Activated naive CD4-positive, alpha-beta T cell treated with anti-CD3 and anti-CD28 coated beads for 36 hours (primary cell): ENCODE measurements at places on chromosomes 3 and 15. TPM values are rescaled to one million over a fixed set of nuclear protein-coding genes. Genes with fewer than 3 reads are reported as not detected.

Gene FEZF2
- not detected for total RNA-seq

Gene DLL4
- total RNA-seq, result not detected

Gene THPO
- not detected for total RNA-seq

Gene PRRT3
- total RNA-seq, result 6.7 TPM

GRCh38 chr3:121663171-121663847 is 2.6 kb upstream of the HCLS1 start:
- H3K36me3 ChIP-seq, result peaks cover 31% of the 10 kb centered on the region
- DNase-seq, result no peak
- no peak overlapping the region for H3K4me3 ChIP-seq
- peaks cover 28% of the 10 kb centered on the region for H3K4me1 ChIP-seq

- H3K4me3 ChIP-seq, result no peak overlapping the region
- H3K27me3 ChIP-seq, result no peaks in the 10 kb centered on the region
- H3K27ac ChIP-seq, result no peak overlapping the region
- peaks cover 25% of the 10 kb centered on the region for H3K36me3 ChIP-seq
These were observed 68.8 kb upstream of the ZNF148 start for GRCh38 chr3:125443923-125444322.

DNA sequence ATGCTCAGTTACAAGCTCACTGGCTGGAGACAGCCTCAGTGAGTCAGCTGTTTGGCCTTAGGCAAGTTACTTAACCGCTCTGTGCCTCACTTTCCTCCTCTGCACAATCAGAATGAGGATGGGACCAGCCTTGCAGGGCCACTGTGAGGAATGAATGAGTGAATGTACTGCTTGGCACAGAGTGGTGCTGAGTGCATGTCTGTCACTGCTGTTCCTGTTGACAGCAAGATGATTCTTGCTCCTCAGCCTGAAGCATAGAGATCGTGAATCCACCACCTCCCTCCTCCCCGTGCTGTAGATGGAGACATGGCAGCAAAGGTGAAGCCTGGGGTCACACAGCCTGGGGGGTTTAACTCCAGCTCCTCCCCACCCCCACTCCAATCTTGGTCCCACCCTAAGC is 14.6 kb upstream of the GRIP2 start:
- DNase-seq, result no peak
- H3K4me3 ChIP-seq, result no peak overlapping the region
- peaks cover 9% of the 10 kb centered on the region for H3K4me1 ChIP-seq
- H3K36me3 ChIP-seq, result no peaks in the 10 kb centered on the region
- peaks cover 46% of the 10 kb centered on the region for H3K27me3 ChIP-seq
- H3K27ac ChIP-seq, result no peak overlapping the region

DNA sequence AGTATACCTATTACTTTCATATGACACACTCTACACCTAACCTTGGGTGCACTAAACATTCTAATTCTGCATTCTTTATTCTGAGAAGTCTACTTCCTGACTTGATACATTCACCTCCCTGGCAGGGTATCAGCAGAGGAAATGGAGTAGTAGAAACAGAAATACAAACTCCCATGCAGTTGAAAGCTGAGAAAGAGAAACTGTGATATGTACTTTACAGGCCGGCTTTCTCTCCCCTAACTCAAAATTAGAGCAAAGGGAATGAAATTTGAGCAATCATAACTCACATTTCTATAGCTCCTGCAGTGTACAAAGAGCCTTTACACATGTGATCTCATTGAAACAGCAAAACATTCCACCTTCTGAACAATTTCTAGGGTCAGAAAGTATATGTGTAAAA is 135.5 kb upstream of the COL8A1 start:
- H3K27me3 ChIP-seq, result no peaks in the 10 kb centered on the region
- H3K27ac ChIP-seq, result no peak overlapping the region
- H3K4me3 ChIP-seq, result no peak overlapping the region
- no peaks in the 10 kb centered on the region for H3K36me3 ChIP-seq
- no peak for DNase-seq

DNA sequence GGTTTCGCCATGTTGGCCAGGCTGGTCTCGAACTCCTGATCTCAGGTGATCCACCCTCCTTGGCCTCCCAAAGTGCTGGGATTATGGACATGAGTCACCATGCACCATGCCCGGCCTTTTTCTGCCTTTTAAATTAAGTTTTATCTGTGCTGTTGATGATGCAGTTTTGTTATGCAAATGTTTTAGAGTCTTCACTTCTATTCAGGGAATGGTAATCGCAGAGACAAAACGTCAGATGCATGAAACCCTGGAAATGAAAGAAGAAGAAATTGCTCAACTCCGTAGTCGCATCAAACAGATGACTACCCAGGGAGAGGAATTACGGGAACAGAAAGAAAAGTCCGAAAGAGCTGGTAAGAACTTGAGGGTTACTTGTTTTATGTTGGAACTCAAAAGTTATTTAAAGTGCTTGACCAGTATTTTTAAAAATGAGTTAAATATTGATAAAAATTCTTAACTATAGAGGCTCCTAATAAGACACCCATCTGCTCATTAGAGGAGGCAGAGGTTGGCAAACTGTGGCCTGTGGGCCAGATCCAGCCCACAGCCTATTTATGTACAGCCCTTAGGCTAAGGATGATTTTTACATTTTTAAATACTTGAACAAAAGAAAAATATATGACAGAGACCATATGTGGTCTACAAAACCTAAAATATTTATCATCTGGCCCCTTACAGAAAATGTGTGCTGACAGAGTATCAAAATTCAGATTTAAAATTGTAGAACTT is 127.8 kb upstream of the LRRFIP2 start:
- H3K4me3 ChIP-seq, result no peak overlapping the region
- H3K36me3 ChIP-seq, result peaks cover 37% of the 10 kb centered on the region
- peaks cover 16% of the 10 kb centered on the region for H3K4me1 ChIP-seq
- no peak for DNase-seq

- H3K36me3 ChIP-seq, result peaks cover 10% of the 10 kb centered on the region
- H3K27me3 ChIP-seq, result peaks cover 7% of the 10 kb centered on the region
- H3K27ac ChIP-seq, result no peak overlapping the region
- no peak overlapping the region for H3K4me3 ChIP-seq
- peaks cover 19% of the 10 kb centered on the region for H3K4me1 ChIP-seq
These were observed 665.0 kb upstream of the CBLB start for GRCh38 chr3:106533788-106534160.

- H3K36me3 ChIP-seq, result no peaks in the 10 kb centered on the region
- DNase-seq, result peak; percentile 27
- H3K4me3 ChIP-seq, result peak overlapping the region; percentile 67
These were observed 106.2 kb downstream of the IQSEC1 start for GRCh38 chr3:12966847-12967605.

DNA sequence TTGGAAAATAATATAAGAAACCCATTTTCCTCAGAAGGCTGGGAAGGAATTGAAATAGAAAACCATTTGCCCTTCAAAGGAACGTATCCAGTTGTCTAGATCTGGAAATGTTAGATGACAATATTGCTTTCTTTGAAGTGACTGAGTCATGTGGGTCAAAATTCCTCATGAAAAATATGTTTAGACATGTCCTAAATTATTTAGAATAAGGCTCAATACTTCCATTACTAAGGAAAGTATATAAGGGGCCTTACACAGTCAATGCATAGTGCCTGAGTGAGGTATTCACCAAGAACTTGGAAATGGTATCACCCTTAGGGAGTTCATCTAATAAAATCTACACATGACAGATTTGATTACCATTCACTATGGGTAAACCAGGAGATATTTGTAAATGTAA is 619.8 kb upstream of the KCNMB2 start:
- no peak overlapping the region for H3K4me3 ChIP-seq
- H3K27me3 ChIP-seq, result no peaks in the 10 kb centered on the region
- H3K4me1 ChIP-seq, result no peaks in the 10 kb centered on the region
- no peak for DNase-seq
- H3K36me3 ChIP-seq, result no peaks in the 10 kb centered on the region

DNA sequence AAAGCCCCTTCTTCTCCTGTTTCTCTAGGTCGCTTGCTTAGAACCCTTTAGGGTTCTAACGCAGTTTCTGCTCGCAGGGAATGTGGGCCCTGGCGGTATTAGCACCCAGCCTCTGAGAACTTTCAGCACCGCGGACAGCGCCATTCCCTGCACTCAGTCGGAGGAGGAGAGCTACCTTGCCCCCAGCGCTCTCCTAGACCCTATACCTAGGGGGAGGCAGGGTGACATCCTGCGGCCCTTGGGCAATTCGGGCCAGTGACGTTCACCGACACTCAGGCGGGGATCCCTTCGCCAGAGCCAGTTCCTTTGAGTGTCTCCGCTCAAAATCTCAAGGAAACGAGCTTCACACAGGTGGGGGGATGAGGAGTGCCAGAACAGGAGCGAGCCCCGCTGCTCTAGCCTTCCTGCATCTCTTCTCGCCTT is 1.3 kb downstream of the SLC7A14 start:
- no peak overlapping the region for H3K4me3 ChIP-seq
- DNase-seq, result peak; percentile 73
- H3K4me1 ChIP-seq, result peaks cover 1% of the 10 kb centered on the region
- H3K36me3 ChIP-seq, result no peaks in the 10 kb centered on the region

DNA sequence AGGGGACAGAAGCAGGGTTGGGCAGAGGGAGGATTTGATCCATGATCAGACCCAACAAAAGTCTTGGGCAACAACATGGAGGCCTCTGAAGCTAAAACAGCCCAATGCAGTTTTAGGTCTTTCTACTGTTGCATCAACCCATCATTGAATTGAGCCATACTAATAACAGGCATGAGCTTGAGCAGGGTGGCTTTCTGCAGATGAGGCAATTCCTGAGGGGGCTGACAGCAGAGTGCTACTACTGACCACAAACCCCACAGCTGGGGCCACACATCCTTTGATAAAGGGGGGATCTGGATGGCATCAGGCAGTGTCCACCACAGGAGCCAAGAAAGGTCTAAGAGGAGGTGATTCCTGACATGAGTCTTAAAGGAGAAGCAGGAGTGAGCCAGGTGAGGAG is 517.0 kb upstream of the PPP2R3A start:
- H3K27ac ChIP-seq, result no peak overlapping the region
- DNase-seq, result no peak
- H3K4me1 ChIP-seq, result no peaks in the 10 kb centered on the region
- no peak overlapping the region for H3K4me3 ChIP-seq
- no peaks in the 10 kb centered on the region for H3K36me3 ChIP-seq

DNA sequence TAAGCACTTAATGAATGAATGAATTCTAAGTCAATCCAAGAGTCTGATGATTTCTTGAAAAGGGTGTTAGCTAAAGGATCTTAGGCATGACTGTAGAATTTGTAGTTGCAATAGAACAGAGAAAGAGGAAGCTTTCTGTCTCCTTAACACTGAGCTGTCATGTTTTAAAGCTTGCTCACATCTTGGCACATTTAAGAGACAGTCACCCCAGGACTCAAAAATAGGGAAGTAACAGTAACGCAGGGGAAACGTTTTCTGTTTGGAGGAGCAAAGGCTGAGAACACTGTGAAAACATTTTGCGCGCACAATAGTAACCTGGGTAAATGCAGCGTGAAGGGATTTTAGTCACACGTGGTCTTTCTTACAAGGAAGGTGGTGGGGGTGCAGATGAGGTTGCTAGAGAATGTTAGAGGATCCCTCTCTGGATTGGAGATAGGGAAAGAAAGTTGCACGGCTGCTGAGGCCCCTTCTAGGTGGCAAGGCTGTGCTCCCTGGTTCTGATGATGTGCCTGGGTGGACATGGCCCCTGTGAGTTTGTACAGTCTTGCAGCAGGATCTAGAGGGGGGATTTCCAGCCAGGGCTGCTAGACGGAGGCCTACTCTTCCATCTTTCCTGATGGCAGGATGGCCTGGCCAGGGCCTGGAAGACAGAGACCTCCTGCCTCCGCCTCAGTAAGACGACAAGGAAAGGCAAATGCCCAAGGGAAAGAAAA is 12.0 kb downstream of the STARD5 start:
- H3K36me3 ChIP-seq, result peaks cover 73% of the 10 kb centered on the region
- H3K4me1 ChIP-seq, result peaks cover 71% of the 10 kb centered on the region
- H3K4me3 ChIP-seq, result no peak overlapping the region
- H3K27me3 ChIP-seq, result no peaks in the 10 kb centered on the region

GRCh38 chr3:188452158-188452772 is 298.3 kb downstream of the LPP start:
- H3K27me3 ChIP-seq, result no peaks in the 10 kb centered on the region
- no peak for DNase-seq
- H3K27ac ChIP-seq, result no peak overlapping the region
- no peak overlapping the region for H3K4me3 ChIP-seq
- no peaks in the 10 kb centered on the region for H3K4me1 ChIP-seq

- H3K36me3 ChIP-seq, result no peaks in the 10 kb centered on the region
- no peak overlapping the region for H3K4me3 ChIP-seq
- no peak for DNase-seq
- H3K27ac ChIP-seq, result no peak overlapping the region
These were observed 223.3 kb downstream of the UACA start for GRCh38 chr15:70539912-70540530.

DNA sequence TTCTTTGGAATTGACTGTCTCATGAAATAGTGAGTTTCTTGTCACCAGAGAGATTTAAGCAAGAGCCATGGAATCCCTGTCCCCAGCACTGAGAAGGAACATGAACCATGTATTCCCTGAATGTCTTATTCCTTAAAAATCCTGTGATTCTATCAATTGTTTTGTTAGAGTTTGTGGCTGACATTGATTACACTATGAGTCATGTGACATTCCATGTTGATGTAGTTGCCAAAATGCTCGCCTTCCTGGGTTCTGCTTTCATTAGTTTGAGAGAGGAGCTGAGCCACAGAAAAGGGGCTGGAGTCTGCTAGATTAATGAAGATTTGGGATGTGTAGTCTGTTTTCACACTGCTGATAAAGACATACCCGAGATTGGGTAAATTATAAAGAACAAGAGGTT is 294.9 kb upstream of the CTDSPL start:
- H3K27ac ChIP-seq, result no peak overlapping the region
- DNase-seq, result no peak
- no peak overlapping the region for H3K4me3 ChIP-seq
- H3K36me3 ChIP-seq, result no peaks in the 10 kb centered on the region
